ENCODE measurements at places on chromosomes 3 and 15.

DNA sequence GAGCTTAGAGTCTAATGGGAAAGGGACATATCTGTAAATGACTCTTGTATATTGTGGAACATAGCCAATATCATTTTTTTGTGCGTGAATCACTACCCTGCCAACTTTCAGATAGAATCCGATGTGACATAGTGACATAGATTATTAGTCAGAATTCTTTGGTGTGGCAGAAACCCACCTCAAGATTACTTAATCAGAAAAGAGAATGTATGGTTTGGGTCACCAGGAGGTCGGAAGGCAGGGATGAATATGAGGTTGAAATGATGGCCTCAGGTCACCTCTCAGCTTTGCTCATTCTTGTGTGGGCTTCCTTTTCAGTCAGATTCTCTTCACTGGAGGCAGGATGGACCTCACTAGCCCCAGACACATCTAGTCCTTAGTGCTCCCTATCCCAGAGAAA is 41.4 kb downstream of the SNAPC5 start:
- no peak for DNase-seq

DNA sequence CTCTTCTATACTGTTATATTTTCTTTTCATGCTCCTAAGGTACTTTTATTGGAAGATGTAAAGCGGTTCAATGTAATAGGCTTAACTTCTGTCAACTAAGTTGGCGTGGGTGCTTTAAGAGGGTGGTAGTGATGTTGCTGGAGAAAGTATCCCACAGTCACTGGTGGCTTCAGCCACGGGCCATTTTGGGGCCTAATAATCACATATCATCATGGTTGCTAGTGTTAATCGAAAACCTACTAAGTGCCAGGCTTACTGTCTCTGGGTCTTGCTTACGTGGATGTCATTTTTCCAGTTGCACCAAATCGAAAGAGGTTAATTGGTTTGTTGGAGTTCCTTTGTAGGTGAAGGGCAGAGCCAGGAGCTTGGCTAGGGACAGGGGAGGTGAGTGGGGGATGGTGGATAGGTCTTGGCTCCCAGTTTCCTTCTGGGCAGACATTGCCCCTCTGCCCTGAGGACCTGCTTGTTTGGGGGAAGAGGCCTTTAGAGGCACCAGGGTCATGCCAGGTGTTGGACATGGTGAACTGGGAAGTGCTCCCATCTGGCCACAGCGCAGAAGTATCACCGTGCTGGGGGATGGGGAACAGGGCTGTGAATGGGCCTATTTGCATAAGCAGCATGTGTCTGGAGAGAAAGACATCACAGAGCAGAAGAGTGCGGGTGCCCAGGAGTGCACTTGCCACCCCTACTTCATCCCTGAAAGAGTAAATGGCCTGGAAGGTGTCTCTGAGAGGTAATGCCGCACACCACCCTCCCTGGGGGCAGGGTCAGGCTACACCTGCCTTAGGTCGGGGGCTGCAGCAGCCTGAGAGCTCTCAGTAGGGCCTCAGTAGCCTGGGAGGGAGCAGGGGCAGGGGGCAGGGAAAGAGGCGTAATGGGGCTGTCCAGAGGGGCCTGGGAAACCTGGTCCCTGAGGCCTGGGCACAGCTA is 62.4 kb upstream of the POLG start:
- no peak for DNase-seq

DNA sequence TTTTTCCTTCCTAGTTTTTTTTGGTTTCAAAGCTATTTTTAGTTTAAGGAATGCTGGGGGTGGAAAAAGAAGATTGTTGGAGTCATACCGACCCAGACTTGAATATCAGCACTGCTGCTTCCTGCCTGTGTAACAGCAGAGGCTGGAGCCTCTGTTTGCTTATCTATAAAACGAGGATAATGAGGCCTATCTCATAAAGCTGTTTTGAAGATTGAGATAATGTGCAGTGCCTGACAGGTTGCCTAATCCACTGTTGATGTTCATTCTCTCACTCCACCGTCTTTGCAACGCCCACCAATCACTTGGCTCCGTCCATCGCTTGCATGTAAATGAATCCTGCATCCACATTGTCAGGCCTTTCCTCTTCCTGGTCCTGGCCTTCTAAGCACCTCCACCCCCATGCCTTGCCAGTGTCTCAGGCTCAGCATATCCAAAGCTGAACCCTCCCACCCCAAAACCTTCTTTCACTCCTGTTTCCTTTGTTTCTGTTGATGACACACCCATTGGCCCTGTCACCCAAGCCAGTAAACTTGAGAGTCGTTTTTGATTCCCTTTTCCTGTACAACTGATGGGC is 94.9 kb downstream of the MEX3B start:
- DNase-seq = no peak

GRCh38 chr3:170321321-170322034 is 36.0 kb upstream of the SKIL start:
- DNase-seq = no peak

- no peak for DNase-seq
Measured at GRCh38 chr3:173622166-173622565, 224.6 kb downstream of the NLGN1 start.

DNA sequence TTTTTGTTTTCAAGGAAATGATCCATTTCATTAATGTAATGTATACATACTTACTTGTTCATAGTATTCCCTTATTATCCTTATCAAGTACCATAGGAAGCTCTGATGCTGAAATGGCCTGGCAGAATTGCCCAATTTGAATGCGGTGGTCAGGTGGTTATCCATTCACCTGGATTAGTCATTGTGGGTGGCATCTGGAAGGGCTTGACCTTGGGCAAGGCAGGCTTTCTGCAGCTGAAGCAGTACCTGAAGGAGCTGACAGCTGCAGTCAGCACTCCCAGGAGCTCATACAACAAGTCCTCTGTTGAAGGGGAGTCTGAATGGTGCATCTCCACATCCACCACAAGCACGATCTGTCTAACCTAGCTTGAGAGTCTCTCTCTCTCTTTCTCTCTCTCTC is 12.2 kb upstream of the IQCF5 start:
- no peak for DNase-seq

DNA sequence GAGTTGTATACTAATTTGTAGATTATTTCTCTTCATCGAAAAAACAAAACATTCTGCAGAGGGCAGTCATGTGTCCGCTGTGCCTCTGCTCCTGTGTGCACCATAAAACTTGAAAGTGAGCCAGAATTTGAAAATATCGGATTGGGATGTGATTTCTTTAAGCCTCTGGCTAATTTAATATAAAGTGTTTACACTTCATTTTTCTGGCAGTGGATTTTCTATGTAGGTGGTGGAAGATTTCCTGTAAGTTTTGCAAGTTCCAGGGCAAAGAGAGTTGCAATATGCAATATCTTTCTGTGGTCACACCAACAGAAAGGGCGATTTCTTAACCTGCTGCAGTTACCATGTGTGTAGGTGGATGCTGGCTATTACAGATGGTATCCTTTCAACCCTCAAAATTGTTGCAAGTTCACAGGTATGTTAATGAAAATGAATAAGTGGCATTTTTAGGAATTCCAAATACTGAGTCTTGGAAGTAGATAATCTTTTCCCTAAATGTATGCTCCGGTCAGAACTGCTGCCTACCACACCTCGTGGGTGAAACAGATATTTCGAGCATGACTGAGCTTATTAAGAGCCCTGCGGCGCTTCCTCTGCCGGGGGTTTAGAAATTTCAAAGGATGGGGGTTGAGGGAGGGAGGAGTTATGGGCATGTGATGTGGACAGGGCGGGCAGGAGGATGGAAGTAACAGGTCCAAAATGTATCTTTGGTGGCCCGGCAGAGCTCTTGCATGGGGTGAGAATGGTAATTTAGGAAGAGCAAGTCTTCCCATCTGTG is 134.0 kb downstream of the PGPEP1L start:
- DNase-seq = no peak

GRCh38 chr3:152318512-152318911 is 49.8 kb downstream of the MBNL1 start:
- no peak for DNase-seq

DNA sequence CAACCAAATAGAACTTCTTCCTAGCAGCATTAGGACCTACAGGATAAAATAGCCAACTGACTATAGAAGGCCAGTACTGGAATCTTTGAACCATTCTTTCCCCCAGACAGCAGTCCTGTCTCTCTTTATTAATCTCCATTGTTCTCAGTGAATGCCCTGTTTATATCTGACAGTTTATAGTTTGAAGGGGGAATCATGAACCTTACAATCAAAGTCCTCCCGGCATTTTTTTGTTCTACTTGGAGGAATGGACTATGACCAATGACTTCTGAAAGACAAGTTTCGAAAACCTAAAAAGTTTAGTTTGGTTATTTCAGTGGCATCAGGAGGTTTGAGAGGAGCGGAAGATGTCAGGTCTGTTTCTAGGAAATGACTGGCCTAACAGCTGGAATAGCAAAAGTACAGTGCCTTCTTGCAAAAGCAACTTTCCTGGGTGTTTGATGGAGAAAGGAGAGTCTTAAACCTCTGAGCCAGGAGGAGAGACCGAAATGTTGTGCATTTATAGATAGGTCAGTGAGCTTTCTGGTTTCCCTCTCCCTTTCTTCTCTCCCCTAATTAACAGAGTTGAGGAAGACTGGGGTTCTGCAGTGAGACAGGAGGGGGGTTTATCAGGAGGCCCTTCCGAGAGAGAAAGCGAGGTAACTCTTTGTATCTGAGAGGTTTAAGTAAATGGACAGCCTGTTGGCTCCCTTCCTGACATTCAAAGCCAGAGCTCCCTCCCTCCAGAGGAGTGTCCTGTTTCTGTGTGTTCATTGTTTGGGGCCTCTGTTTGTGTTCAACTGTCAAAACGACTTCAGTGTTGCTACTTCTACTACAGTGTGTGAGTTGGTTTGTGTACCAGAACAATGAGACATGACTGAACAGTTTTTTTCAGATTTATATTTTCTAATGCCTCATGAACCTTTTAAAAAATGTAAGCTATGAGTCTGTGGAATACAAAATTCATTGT is 383.0 kb upstream of the RARB start:
- DNase-seq = no peak

- DNase-seq = no peak
Measured at GRCh38 chr15:63089260-63090043, 32.2 kb upstream of the LACTB start.
